ENCODE measurements at places on chromosomes 1 and 21.
A peak's percentile ranks its signal among the peaks of the same experiment; 100 is the strongest.

DNA sequence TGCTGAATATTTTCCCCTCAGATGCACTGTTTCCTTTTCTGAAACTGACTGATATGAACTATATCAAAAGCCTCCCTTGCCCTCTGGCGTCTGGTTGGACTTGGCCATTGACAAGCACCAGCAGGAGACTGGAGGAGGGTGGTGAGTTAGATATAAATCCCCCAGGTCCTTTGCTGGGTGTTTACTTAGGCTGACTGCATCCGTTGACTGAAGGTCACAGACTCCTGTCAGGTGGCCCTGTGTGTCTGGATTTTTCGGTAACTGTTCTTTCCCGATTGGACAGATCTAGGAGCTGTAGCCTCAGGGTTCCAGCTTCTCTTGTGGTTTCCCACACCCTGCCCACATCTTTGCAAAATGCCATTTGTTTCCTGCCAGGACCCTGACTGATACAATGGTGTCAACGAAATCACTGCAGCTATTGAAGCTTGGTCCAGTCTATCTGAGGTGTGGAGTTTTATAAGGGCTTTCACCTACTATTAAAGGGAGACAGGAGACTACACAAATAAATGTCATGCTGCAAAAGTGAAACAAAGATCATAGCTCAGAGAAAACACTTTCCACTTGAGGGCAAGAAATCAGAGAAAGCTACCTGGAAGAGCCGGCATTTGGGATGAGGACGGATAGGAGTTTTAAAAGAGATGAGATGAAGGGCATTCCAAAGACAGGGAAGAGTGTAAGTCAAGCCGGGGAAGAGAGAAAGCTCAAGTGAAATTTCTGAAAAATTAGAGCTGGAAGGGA lies 1.5 kb upstream of the MAGI3 start:
- peak; percentile 9 for DNase-seq

GRCh38 chr1:186518822-186519381 lies 58.0 kb upstream of the PDC start:
- no peak for DNase-seq

DNA sequence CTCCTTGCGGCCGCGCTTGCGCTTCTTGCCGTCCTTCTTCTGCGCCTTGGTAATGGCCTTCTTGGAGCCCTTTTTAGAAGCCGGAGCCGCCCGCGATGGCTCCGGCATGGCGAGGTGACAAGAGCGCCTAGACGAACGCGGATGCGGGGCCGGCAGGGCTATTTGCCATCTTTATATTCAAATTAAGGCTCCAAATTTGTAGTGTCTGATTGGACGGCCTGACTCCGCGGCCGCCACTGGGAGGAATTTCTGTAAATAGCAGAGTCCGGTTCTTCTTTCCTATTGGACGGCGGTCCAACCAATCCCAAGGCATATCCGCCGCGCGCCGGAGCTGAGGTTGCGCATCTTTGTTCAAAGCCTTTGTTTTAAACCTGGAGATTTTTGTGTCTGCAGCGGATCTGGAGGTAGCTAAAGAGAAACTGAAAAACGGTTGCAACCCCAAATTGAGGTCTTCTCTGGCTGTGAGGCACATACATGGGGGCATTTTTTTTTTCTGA lies 22.6 kb upstream of the RNF187 start:
- peak; percentile 77 for DNase-seq

GRCh38 chr1:2055911-2056575 lies 5.8 kb downstream of the PRKCZ start:
- DNase-seq, result no peak

DNA sequence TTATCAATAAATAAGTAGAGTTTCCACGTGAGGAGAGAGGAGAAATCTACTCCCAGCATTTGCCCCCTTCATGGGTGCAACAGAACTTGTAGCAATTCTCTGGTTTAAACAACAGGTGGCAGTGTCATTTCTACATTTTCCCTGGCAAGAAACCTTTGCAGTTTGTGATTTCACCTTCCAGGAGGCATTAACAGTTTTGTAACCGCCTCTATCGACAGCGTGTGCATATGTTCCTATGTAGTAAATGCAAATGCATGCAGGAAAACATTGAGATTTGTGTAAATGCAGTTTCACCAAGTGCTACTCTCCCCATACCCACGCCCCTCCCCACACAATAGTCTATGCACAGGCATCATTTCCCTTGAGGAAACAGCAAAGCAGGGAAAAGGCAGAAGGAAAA lies 494.7 kb downstream of the SMYD3 start:
- DNase-seq, result peak; percentile 52
